ENCODE measurements at places on chromosomes 7 and 10.
A peak's percentile ranks its signal among the peaks of the same experiment; 100 is the strongest.

DNA sequence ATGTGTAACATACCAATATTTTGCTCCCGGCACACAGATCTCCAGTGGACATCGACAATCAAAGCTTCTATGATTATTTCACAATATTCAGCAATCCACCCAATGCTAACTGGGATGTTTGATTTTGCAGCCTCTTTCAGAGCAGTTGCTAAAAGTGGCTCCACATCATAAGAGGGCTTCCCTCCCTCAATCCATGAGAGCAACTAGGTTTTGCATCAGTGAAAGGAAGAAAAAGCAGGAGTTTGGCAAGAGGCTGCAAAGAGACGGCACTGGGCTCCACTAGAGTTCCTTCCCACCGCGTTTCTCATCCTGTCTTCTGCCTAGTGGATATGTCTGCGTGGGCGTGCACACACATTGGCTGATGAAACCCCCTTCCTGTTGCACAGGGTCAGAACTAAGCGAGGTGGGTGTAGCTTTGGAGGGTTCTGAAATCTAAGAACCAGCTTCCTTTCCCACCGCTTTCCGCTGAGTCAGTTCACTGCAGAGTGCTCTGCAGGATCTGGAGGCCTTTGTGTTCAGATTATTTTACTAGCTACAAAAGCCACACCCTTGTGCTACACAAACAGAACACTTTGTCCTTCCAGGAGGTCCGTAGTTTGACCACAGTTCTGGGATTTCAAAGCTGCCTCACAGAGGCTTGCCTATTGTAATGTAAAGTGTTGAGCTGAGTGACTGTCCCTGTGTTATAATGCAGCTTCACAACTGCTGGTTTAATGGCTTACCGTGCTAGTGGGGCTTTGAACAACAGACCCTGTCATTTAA is 28.1 kb downstream of the ARL4A start:
- peak; percentile 79 for DNase-seq

- no peak for DNase-seq
These were observed 363.8 kb downstream of the SEMA3D start for GRCh38 chr7:84822941-84823510.

DNA sequence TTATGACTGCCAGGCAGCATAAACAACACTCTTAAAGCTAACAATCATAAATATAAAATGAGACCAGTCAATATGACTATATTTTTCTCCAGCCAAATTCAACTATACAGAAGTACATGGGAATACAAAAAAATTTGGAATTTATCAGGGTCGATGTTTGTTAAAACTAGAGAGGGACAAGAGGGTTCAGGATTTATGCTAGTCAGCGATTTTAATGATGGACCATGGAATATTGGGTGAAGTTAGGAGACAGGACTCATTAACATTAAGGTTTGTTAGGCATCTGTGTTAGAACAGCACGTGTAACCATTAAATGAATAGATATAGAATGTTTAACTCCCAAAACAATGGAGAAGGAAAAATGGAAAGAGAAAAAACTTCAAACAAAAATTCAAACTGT is 146.2 kb downstream of the SEM1 start:
- DNase-seq = no peak

GRCh38 chr10:110443239-110444003 is 54.3 kb upstream of the DUSP5 start:
- no peak for DNase-seq

- DNase-seq = no peak
These were observed 210.4 kb downstream of the DGKI start for GRCh38 chr7:137636376-137636775.

DNA sequence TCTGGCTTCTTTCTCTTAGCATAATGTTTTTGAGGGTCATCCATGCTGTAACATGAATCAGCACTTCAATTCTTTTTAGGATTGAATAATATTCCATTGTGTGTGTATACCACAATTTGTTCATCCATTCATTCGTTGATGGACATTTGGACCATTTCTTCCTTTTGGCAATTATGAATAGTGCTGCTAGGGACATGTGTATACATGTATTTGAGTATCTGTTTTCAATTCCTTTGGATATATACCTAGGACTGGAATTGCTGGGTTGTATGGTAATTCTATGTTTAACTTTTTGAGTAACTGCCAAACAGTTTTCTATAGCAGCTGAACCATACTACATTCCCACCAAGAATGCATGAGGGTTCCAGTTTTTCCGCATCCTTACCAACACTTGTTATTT is 39.2 kb downstream of the GBF1 start:
- DNase-seq = no peak

DNA sequence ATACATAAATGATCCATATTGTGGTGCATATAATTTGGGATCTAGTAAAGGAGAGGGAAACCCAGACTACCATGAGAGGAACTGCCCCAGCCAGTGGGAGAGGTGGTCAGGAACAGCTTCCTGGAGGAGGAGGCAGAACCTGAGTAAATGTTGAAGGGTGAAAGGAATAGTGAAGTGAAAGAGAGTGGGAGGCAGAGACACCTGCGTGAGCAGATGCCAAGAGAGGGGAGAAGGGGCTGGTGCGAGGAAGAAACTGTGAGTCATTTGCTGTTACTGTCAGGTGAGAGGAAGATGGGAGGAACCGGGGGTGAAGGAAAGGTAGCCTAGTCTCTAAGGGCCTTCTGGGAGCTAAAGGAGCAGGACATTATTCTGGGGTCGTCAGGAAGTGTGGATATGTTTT is 294.8 kb downstream of the GRID1 start:
- DNase-seq = peak; percentile 4

Data from activated CD8-positive, alpha-beta memory T cell treated with anti-CD3 and anti-CD28 coated beads, Interleukin-2, amount 10 ng/mL, durations not matched to agents 7 days and 5 days (primary cell).